ENCODE measurements at places on chromosomes 7 and 10. TPM values are rescaled to one million over a fixed set of nuclear protein-coding genes. Genes with fewer than 3 reads are reported as not detected.

The MKX gene
- 0.66 TPM for polyA plus RNA-seq

The ZNF25 gene
- 0.23 TPM for polyA plus RNA-seq

The ZC3HAV1L gene
- 2.0 TPM for polyA plus RNA-seq

The ANKRD7 gene
- 0.61 TPM for polyA plus RNA-seq

The H2BK1 gene
- polyA plus RNA-seq = not detected

- H3K36me3 ChIP-seq = no peaks in the 10 kb centered on the region
- H3K4me1 ChIP-seq = peaks cover 1% of the 10 kb centered on the region
- no peak for DNase-seq
- H3K27ac ChIP-seq = no peak overlapping the region
- no peaks in the 10 kb centered on the region for H3K27me3 ChIP-seq
These were observed 35.2 kb downstream of the PRPF18 start for GRCh38 chr10:13621931-13622330.

DNA sequence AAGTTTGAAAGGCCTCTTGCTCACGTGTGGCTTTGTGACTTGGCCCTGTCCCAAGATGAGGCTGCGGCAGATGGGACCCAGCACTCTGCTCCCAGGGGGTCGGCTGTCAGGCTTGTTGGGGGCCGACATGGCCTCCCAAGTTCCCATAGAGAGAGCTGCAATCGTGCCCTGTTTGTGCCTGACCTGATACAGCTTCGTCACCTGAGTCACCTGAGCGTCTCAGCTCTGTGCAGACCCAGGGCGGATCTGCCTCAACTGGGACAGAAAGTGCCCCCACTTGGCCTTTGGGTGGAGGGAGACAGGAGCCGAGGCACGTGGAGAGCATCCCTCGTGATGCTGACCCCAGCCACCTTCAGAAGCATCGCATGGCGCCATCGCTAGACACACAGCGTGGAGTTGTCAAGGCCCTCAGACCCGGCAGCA is 21.7 kb downstream of the PAPOLB start:
- no peak overlapping the region for H3K4me3 ChIP-seq
- H3K36me3 ChIP-seq = no peaks in the 10 kb centered on the region
- DNase-seq = no peak
- no peak overlapping the region for H3K27ac ChIP-seq

Data from GM23338 (cell line).